ENCODE measurements at places on chromosomes 6 and 20.
A peak's percentile ranks its signal among the peaks of the same experiment; 100 is the strongest.

DNA sequence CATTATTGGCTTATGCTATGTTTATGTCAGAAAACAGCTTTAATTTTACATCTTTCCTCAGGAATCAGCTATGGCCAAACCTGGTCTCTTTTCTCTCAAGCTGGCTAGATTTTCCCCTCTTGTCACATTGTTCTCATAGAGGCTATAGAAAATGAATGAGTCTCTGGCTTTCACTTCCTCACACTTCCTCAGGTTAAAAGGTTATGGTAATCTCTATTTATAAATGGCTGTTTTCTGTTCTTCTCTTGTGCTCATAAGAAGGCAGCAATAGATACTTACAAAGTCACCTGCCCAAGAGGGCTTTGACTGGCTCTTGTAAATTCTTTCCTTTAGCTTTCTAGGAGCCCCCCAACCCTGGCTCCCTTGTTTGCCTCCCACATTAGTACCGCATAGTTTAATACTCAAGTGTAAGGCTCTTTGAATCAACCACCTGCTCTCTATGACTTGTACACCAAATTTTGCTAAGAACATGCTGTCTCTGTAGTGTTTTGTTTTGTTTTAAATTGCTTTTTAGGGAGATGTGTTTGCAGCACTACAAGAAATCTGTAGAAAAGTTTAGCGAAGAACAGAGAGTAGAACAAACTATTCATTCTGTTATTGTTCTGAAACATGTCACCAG lies 897.4 kb upstream of the CITED2 start:
- DNase-seq = peak; percentile 3

- DNase-seq = no peak
Observed at GRCh38 chr20:14310977-14311627, 26.3 kb downstream of the FLRT3 start.

GRCh38 chr6:136609873-136610706 lies 59.9 kb upstream of the MAP7 start:
- DNase-seq = peak; percentile 95

GRCh38 chr6:6825193-6825784 lies 236.8 kb downstream of the LY86 start:
- DNase-seq = no peak

- no peak for DNase-seq
Observed at GRCh38 chr6:34057790-34058189, 88.1 kb downstream of the GRM4 start.

DNA sequence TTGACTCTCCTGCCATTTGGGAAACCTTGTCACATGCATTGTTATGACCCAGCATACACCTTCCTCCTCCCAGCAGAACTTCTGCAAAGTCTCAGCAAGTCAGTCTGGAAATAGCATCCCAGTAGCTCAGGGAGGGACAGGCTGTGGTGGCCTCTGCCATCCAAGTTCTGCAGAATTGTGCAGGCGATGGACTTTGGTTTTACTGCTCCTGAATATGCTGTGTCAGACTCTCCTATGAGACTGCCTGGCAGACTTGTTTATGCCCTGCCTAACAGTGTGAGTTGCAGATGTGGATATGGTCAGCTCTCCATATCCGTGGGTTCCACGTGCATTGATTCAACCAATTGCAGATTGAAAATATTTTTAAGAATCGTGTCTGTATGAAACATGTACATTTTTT lies 52.8 kb downstream of the SNRNP48 start:
- DNase-seq = no peak

DNA sequence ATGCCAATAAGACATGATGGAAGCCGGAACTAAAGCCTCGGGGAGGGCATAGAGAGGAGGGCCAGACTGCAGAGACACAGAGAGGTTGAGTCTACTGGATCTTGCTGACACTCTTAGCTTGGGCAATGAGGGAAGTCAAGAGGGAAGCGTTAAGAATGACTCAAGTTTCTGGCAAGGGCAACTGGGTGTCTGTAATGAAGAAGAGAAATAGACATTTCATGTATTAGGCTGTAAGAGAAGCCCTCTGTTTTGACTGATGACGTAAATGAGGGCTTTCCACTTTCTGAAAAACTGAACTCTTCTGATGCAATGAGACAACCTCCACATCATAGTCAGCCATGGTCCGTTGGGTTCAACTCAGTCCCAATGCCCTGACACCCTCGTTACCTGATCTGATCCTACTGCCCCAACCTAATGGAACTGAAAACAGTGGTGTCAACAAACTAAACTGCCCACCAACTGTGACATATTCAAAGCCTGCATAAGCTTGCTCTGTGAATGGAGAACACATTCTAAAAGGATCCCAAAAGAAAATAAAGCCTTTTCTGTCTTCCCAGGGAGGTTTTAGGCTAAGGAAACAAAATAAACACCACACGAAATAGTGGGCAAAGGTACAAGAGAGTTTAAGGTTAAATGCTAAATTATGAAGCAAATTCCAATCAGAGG lies 45.8 kb upstream of the PNRC1 start:
- DNase-seq = peak; percentile 99

DNA sequence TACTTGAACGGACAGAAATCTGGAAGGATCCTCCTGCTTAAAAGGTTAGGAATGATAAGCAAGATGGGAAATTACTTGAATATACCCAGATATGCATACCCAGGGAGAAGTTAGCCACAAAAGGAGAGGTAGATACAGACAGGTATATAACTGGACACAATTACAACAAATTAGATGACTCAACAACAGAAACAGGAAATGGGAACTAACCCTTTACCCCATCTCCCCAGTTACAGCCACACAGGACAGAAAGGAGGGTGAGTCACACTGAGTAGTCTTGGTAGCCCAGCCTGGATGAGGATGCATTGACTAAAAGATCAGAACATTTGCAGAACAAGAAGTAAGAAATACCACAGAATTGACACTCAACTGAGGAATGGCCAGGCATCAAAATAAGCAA lies 61.2 kb downstream of the C6orf52 start:
- peak; percentile 94 for DNase-seq

- no peak for DNase-seq
Observed at GRCh38 chr6:105784179-105784578, 302.0 kb upstream of the PRDM1 start.

DNA sequence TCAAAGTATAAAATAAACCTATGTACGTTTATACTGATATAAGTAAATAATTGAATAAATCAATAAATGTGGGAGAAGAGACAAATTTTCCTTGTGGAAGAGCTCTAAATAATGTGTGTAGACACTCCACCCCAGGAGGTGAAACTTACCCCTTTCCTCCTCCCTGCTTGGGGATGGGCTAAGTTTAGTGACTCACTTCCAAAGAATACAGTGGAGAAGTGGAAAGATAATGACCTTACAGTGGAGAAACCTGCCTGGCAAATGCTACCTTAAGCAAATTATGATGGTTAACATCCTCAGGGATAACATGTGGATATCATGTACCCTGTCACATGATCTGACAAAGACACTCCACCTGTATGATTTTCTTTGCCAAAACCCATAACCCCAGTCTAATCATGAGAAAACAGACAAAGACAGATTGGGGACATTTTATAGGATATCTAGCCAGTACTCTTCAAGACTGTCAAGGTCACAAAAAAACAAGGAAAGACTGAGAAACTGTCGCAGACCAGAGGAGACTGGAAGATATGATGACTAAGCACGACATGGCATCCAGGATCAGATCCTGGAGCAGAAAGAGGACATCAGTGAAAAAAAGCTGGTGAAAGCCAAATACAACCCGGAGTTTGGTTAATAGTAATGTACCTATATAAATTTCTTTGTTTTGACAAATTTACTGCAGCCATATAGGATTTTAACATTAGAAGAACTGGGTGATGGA lies 195.5 kb upstream of the PRDM1 start:
- DNase-seq = no peak

DNA sequence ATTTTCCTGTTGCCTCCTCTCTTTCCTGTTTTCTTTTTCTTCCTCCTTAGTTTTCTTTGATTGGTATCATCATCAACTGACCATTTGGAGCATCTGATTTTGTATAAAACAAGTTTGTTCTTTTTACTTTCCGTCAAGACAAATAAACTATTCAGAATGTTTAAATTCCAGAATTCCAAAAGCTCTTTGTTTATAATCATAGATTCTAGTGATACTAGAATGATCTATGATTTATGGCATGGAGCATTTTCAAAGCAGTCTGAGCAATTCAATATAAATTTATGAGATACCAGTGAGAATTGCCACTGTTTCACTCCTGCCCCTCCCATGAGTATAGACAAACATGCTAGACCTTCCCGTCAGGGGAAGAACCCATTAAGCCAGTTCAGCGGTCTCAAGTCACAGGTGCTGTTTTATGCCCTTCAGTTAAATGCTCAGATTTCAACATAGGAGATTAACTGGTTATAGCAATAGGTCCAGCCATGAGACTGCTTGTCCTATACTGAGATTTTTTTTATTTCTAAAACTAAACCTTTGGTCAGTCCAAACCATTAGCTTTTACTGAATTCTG lies 60.7 kb downstream of the GRIK2 start:
- DNase-seq = no peak

DNA sequence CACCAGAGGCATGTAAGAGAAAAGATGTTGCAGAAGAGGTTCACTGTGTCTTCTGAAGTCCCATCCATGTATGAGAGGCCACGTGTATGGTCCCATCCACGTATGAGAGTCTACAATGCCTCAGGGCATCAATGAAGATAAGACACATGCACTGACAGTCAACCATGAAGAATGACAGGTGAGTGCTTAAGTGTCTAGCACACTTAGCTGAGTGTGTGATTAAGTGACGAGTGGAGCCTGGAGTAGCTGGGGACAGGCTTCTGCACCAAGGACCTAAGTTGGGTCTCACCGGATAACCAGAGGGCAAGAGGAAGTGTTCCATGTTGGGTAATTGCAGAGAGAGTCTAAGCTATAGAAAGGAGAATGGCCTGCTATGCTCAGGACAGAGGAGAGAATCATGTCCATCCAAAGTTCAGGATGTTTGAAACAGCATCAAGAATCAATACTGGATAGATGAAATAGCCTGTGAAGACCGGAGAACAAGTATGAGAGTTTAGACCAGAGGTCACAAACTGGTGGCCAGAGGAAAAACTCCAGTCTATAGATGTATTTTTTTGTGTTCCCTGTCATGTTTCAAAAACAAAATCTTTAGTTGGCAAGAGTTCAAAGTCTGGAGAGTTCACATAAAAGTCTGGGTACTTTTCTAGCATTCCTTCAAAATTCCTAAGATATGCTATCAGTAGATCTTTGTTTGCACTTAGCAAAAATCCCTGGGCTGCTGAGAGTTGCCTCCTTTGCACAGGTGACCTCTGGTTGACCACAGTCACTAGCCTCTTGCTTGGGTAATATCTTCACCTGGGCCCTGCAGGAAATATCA lies 165.8 kb downstream of the KIF16B start:
- no peak for DNase-seq

GRCh38 chr6:132715204-132715603 lies 1.3 kb upstream of the VNN1 start:
- peak; percentile 13 for DNase-seq

DNA sequence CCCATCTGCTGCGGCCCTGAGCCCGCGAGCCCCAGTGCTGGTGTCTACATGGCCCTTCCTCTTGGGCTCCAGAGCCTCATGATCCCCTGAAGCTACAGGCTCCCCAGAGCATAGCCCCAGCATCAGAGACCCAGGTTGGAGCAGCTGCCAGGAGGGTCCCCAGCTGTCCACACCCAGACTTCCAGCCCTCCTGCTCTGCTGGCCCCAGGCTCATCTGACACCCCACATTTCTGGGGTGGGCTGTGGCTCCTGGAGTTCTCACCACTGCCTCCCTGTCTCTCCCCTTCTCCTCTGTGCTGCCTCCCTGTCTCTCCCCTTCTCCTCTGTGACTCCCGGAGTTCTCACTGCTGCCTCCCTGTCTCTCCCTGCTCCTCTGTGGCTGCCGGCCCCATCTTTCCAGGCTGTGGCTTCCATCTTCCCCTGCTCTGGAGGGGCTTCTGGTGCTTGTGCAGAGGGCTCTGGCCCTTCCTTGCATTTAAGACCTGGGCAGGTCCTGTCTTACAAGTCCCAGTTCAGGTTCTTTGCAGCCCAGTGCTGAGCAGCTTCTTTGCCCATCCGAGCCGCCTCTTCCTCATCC lies 108.1 kb downstream of the ERMARD start:
- DNase-seq = no peak

DNA sequence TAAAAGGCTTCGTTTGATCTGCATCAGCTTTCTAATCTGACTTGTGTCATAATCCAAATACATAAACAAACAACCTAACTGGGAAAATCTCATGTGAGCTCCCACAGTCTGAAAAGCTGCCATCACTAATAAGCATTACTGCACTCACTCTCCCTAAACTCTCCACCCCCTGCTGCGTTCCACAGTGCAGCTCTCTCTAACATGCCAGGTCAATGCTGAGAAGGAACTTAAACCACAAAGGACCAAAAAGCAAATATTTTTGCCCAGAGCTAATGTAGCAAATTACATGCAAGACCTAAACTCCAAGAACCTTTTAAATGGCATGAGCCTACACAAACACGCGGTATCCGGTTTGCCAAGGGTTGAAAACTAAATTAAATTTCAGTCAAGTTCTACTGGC lies 542.3 kb upstream of the JARID2 start:
- DNase-seq = no peak

DNA sequence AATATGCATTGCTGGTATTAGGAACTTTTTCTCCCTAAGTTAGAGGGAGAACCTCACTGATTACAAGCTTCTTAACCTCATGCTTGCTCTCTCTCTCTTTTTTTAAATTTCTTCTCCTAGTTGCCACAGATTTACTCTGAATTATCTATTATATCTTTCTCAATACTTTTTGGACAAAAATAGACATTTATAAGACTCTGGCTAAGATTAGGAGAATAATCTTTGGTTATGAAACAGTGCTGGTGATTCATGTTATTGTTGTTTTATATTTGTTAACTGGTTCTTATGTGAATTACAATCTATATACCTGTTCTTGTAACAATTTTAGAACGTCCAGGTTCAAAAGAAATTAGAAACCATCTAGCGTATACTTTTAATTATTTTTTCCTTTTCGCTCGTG lies 187.8 kb downstream of the OGFRL1 start:
- DNase-seq = no peak

- DNase-seq = peak; percentile 89
Observed at GRCh38 chr6:139625998-139626975, 251.8 kb upstream of the CITED2 start.

DNA sequence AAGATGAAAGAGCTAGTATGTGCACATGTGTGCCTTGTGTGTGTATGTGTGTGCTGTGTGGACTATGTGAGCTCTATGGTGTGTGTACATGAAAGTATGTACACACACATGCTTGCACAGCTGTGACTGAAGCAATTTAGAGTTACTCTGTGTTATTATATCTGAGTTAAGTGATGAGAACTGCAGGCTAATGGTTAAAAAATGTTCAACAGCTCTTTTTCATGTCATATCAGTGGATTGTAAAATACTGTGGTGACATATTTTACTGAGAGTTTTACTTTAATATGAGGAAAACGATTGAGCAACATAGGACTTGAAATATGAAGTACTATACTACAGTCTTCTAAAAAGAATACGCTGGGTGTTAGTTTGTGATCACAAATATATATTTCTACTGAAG lies 195.7 kb upstream of the KCNK16 start:
- DNase-seq = no peak

DNA sequence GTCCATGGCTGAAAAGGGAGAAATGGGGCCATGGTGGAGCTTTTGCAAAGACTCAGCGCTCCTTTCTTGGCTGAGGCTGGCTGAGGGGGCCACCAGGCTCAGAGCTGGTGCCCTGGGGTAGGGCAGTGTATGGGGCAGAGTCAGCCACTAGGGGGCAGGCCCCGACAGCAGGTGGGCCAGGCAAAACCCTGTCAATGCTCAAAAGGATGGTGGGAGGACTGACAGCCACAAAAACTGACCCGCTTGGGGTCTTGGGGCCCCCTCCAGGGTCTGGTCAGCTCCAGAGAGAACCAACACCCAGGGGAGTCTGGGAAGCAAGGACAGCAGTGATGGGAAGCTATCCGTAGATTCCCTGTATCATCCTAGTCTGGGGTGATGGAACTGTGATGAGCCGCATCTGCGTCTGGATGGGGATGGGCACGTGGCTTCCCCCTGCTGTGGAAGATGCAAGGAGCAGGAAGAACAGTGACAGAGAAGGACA lies 306.9 kb downstream of the DHX35 start:
- DNase-seq = peak; percentile 30

Data from inflammatory macrophage treated with lipopolysaccharide for 4 hours (primary cell).